ENCODE measurements at places on chromosomes 12 and 14.

DNA sequence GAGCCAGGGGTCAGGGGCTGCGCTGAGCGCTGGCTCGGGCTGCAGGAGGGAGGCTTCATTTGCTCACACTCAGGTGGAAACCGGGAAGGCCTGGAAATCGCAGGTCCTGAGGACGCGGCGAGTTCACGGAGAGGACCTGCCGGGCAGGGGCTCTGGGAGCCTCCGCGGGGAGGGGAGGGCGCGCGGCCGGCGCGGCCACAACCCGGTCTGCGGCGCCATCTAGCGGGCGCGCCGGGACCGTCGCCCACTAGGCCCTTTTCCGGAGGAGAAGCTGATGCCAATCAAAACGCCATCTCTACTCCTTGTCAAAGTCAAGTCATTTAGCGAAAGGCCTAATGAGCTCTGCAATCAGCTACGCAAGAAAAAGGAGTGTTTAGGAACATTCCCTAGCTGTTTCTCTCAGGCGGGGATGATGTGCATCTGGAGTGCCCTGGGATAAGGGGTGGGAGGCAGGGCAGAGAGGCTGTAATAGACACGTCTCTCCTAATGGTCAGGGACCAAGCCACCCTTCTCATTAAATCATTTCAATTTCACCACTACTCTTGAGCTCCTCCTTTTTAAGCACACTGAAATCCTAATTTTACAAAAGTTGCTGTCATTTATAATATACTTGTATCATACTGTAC lies 885.8 kb upstream of the TMEM132C start:
- DNase-seq, result no peak

GRCh38 chr12:89756585-89757398 lies 48.2 kb upstream of the ATP2B1 start:
- no peak for DNase-seq

- DNase-seq, result no peak
These were observed 15.9 kb upstream of the SIX1 start for GRCh38 chr14:60665177-60665550.

- DNase-seq, result no peak
These were observed 71.9 kb upstream of the METAP2 start for GRCh38 chr12:95402096-95402495.

DNA sequence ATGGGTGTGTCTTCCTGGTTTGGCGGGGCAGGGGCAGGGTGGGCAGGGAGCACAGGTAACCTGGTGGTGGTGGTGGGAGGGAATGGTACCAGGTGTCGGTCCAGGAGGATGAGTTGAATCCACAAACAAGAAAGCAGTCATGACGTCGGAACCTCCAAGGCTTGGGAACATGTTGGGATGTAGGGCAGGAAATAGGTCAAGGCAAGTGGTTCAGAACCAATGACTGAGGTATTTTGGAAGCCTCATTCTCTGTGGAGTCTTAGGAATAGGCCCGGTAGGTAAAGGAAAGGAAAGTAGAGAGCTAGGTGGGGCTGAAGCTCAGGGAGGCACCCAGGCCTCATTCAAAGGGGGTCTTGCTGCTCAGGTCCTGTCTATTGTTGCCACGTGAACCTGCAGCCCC lies 39.1 kb upstream of the TMED10 start:
- DNase-seq, result no peak
